Ecto neural progenitor cell (in vitro differentiated cells): ENCODE measurements at places on chromosomes 4 and X.

GRCh38 chrX:154010330-154011087 is 9.2 kb downstream of the IRAK1 start:
- DNase-seq = no peak

DNA sequence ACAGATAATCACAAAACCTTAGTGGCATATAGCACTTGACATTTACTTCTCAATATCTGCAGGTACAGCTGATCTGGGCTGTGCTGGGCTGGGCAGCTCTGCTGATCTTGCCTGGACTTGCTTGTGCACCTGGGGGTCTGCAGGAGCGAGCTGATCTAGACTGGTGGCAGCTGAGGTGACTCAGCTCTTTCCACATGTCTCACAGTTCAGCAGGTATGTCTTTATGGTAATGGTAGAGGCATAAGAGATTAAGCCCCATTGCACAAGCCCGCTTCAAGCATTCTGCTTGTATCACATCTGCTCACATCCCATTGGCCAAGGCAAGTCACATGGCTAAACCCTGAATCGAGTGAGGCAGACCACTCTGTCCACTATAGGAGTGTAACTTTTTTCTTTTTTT is 506.7 kb downstream of the BCOR start:
- no peak for DNase-seq

GRCh38 chrX:119236623-119237561 is 807 bp downstream of the PGRMC1 start:
- peak; percentile 54 for DNase-seq

GRCh38 chrX:33133320-33133719 is 78.0 kb downstream of the DMD start:
- no peak for DNase-seq

GRCh38 chrX:152656087-152656486 is 18.4 kb downstream of the GABRQ start:
- DNase-seq = no peak

DNA sequence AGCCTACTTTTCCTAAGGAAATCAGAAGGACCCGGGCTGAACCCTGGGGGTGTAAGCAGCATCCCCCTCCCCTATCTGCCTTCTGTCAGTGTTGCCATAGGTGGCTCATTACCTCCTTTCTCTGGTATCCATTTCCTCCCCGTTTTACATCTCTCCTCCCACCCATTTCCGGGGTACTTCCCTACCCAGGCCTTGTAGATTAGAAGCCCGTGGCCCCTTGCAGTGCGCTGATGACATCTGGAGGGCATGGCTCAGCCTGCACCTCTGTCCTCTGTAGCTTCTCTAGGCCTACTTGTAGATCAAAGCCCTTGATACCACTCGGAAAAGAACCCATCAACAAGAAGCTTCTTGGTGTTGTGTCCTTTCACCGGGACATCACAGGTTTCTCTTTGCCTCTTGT is 71.8 kb downstream of the NBDY start:
- DNase-seq = peak; percentile 25

GRCh38 chr4:185358514-185358913 is 37.2 kb downstream of the LRP2BP start:
- DNase-seq = no peak

DNA sequence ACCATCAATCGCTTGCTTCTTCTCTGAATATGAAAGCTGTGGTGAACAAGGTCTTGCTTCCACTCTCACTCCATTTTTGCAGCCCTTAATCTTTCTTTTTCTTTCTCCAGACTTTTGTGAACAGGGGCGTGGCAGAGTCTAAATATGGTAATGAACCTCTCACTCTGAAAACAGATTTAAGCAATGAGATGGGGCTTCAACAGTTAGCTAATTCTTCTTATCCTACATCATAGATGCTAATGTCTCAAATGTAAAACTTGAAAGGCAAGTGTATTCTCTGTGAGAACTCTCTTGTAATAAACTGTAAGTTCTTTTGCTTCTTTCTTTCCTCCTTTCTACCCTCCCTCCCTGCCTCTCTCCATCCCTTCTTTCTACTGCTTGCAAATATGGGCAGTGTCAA is 106.5 kb upstream of the ANK2 start:
- DNase-seq = no peak

- peak; percentile 52 for DNase-seq
Observed at GRCh38 chrX:9842541-9842940, 56.3 kb downstream of the SHROOM2 start.

DNA sequence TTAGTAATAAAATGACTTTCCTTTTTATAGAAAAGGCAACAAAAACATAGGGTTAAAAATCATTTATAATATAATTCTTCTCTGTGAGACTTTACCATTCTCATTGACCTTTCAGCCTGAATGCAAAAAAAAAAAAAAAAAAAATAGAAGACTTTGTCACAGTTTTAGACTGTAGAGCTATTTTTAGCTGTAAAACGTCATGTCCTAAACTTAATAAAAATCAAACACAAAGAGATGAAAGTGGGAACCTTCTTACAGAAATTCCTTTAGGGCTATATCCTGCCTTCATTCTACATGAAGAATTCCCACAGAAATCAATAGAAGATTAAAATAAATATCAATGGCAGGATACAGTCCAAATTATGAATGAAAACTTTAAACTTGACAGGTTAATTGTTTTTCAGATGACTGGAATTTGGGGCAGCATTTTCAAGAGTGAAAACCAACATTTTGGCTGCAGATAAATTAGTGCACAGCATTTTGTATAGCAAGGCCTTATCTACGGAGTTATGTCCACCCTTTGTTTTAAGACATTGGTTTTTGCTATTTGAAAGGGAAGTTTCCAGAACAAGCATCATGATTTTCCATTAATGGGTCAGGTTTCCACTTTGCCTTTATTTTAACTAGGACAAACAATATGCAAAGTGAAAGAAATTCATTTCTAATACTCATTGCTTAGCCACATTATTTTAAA is 219.5 kb downstream of the SPCS3 start:
- no peak for DNase-seq

DNA sequence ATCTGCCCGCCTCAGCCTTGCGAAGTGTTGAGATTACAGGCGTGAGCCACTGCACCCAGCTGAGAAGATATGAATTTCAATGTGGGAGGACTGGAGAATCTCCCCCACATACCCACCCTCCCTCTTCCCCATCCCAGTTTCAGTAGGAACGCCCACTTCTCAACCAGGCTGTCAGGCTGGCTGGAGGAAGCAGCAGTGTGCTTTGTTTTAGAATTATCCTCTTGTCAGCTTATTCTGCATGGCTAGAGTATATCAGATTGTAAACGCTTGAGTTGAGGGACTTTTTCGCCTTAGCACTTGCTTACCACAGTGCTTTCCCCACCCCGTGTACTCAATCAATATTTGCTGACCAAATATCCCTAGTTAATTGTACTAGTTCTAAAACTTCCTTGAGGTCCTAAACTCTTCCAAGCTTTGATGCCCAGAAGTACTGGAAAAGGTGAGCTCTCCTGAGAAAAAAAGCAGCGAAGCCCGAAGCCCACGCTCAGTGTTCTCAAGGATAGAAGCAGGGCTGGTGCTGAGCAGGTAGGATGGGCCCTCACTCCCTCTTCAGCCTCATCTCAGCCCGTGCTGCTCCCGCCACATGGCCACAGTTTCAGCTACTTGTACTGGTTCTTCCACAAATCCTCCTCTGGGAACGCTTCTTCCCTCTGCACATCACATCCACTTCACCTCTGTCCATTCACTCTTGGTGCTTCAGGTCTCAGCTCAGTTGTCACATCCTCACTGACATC is 7.3 kb upstream of the ARHGAP10 start:
- no peak for DNase-seq

- no peak for DNase-seq
Observed at GRCh38 chr4:2961421-2961810, 1.8 kb downstream of the NOP14 start.

DNA sequence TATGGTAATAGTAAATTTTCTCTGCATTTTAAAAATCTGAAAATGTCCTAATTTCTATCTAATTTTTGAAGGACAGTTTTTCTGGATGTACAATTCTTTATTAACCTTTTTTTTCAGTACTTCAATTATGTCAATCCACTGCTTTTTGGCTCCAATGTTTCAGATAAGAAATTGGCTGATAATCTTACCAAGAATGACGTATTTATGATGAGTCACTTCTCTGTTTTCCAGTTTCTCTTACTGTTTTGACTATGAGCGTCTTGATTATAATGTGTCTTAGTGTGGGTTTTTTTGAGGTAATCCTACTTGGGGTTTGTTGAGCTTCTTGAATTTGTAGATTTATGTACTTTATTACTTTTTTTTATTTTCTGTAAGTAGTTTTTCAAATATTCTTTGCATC is 47.2 kb downstream of the UGT2B11 start:
- no peak for DNase-seq

GRCh38 chr4:142925161-142925560 is 79.1 kb upstream of the INPP4B start:
- DNase-seq = no peak

DNA sequence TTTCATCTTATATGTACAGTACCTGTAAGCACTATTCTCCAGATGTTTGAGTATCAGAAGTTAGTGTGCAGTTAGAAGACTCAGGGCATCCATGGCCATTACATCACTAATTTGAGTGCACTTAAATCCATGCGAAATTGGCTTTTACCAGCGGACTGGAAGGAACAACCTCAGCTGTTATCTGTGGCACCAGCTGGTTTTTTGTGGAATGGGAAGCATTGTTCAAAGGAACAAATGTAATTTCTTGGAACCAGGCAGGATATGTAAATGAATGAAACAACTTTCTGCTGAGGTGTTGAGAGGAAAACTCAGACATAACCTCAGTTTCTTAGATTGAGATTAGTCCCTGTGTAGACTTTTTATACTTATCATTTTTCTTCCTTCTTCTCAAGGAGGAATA is 60.2 kb downstream of the PDGFRA start:
- DNase-seq = no peak

- no peak for DNase-seq
Observed at GRCh38 chr4:153541456-153542096, 75.4 kb downstream of the TMEM131L start.

DNA sequence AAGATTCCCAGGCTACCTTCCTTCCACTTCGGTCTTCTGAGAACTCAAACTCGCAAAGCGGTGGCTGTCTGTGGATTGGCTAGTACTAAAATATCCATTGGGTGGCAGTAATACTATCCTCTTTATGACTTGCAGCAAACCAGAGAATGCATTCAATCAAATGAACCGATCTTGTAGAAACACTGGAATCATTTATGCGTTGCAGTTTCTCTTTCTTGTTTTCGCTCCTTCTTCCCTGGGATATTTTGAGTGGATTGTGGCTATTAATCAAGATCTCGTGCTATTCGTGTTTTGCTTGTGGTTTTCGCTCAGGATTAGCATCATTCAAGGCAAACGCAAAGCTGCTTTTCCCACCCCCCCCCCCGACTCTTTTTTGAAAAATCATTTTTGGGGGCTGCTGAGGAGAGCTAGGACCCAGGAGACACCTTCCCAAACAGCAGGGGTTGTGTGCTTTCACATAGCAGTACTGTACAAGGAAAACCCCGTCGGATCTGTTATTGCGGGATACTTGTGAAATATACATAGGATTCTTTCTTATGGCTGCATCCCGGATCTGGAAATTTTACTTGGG is at the start of gene IL1RAPL1:
Gene IL1RAPL1, plus strand, starts transcription at position 466 of the 571 bp plus-strand sequence.
- no peak for DNase-seq

DNA sequence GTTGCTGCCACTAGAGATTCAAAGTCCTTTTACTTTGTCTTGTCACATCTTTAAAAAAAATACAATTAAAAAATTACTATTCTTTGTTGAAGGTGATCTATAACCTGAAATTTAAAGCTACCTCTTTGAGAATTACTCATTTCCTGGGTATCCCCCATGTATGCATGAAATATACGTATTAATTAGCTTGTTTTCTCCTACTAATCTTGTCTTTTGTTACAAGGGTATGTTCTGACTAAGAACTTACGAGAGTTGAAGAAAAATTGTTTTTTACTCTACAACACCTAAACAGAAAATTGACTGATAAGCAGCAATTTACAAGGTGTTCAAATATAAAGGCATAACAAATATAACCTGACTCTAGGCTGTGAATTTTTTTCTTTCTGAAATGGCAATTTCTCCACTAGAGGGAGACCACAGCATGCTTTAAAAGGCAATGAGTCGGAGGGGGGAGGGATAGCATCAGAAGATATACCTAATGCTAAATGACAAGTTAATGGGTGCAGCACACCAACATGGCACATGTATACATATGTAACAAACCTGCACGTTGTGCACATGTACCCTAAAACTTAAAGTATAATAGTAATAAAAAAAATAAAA is 249.6 kb downstream of the OPHN1 start:
- no peak for DNase-seq

DNA sequence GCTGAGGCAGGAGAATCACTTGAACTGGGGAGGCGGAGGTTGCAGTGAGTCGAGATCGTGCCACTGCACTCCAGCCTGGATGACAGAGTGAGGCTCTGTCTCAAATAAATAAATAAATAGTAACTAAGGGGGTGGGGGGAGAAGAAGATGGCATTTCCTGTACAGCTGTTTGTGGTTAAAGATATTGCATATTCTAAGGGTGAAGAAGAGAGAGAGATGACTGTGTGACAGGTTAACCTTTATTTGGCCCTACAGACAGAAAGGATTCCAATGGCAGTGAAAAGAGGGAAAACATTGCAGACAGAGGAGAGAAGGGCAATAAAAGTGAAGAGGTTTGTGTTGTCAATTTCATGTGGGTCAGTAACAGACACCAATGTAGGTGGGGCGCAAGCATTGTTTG is 9.4 kb downstream of the TASL start:
- DNase-seq = no peak
